Sigmoid colon (tissue), 7 donors: ENCODE measurements at places on chromosomes 5 and 9. TPM values are rescaled to one million over a fixed set of nuclear protein-coding genes. Genes with fewer than 3 reads are reported as not detected.

Gene CYLC2
- polyA plus RNA-seq, result not detected

DNA sequence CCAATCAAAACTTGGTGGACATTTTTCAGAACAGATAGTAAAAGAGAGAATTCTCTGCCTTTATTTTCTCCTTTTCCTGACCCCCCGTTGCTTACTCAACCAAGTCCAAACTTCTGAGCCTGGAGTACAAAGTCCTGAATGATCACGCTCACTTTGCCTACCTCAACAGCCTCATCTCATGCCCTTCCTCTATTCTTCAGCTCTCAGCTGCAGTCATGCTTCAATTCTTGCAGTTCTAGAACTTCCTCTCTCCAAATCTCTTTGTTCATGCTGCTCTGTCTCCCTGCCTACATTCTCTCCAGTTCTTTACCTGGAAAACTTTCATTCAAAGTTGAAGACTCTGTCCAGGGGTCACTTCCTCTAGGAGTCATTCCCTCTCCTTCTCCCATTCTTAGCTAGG, 398.5 kb upstream of the SLC24A2 start:
- H3K27me3 ChIP-seq, result no peaks in the 10 kb centered on the region
- H3K36me3 ChIP-seq, result no peaks in the 10 kb centered on the region
- no peak overlapping the region for H3K27ac ChIP-seq
- no peak overlapping the region for H3K4me3 ChIP-seq
- DNase-seq, result no peak
- no peaks in the 10 kb centered on the region for H3K4me1 ChIP-seq

Gene PCDHGA12
- polyA plus RNA-seq, result not detected

Gene ANXA6
- 22.9 TPM for polyA plus RNA-seq

GRCh38 chr9:112552229-112553056, 65.8 kb downstream of the KIAA1958 start:
- H3K4me1 ChIP-seq, result peaks cover 6% of the 10 kb centered on the region
- no peak for DNase-seq

Gene GRM6
- polyA plus RNA-seq, result not detected

DNA sequence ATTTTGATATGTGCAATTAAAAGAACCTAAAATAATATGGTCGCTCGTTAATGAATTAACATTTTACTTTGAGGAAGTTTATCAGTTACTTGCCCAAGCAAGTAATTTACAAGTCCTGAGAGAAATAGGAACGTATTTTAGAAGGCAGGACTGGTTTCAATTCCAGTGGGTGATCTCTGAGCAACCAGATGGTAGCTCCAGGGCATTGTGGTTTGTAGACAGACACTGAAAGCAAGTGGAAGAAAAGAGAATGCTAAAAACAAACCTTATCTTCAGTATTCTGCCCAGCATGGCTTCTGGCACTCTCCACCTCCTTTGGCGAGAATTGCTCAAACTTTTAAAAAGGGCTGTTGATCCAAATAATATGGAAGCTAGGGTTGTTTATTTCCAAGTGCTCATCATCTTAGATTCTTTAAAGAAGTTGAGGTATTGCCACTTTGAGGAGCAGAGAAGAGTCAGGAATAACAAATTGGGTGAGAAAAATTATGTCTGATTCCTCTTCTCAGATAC, 31.8 kb upstream of the ERAP2 start:
- H3K4me3 ChIP-seq, result no peak overlapping the region
- no peaks in the 10 kb centered on the region for H3K27me3 ChIP-seq
- no peaks in the 10 kb centered on the region for H3K4me1 ChIP-seq
- H3K27ac ChIP-seq, result no peak overlapping the region
- no peak for DNase-seq

Gene ITGA1
- 8.0 TPM for polyA plus RNA-seq

DNA sequence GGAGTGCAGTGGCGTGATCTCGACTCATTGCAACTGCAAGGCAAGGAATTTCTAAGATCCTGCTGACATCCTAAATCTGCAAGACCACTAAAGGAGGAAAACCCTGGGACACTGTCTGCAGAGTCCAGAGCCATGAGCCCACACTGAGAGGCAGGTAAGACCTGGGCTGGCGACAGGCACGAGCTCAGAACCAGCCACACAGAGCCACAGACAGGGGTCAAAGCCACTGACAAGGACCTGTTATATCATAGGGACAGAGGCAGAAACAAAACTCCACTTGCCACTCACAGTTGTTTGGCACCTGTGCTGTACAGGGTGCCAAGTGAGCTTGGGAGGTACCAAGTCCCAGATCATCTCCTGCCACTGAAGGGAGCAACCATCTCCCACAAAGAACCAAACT, 34.2 kb downstream of the IPPK start:
- no peak overlapping the region for H3K4me3 ChIP-seq
- H3K36me3 ChIP-seq, result peaks cover 7% of the 10 kb centered on the region
- H3K27me3 ChIP-seq, result no peaks in the 10 kb centered on the region
- DNase-seq, result peak; percentile 58
- H3K4me1 ChIP-seq, result no peaks in the 10 kb centered on the region

DNA sequence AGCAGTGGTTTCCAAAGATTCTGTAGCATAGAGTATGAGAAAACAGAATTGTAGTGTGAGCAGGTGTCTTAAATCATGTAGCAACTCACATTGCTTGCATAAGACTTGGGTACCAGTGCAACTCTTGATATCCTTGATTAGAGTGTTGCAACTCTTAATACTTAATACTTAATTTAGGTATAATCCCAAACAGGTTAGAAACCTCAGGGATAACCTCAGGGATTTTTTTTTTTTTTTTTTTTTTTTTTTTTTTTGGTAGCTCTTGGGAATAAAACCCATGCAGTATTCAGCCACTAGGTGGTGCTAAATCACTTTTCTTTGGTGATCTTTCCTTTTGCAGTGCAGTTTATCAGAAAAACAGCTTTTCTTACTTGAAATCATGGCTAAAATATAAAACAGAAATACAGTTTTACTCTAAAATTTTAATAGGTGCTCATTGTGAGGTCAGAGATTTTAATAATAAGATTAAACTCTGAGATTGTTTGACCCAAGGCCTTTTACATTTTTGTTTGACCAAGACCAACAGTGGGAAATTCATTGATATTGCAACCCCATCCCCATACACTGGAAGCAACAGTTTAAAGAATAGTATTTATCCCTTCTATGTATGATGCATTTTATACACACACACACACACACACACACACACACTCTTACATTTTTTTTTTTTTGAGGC, 55.3 kb downstream of the ERAP1 start:
- H3K27ac ChIP-seq, result peak overlapping the region; percentile 4
- H3K36me3 ChIP-seq, result peaks cover 95% of the 10 kb centered on the region
- peaks cover 4% of the 10 kb centered on the region for H3K4me1 ChIP-seq
- DNase-seq, result no peak
- no peaks in the 10 kb centered on the region for H3K27me3 ChIP-seq

Gene GRPEL2
- polyA plus RNA-seq, result 2.5 TPM

- no peaks in the 10 kb centered on the region for H3K27me3 ChIP-seq
- no peak overlapping the region for H3K27ac ChIP-seq
These were observed 1254.9 kb upstream of the DMAC1 start for GRCh38 chr9:9054354-9054992.

DNA sequence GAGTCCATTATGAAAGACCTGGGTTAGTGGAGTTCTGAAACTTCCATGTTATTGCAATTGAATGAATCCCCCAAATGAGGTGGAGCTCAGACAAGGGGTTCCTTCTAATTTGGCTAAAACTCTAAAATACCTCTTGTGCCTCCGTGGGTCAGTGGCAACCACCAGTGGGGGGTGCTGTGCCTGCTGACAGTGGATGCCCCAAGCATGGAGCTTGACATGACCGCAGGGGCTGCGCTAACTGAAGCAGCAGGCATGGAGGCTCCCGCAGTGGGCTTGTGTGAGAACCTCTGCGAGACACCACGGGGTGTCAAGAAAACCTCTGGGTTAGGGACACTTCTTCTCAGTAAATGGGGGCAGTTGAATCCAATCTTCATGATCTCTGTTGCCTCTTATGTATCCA, 200.5 kb downstream of the DRD1 start:
- H3K27ac ChIP-seq, result no peak overlapping the region
- no peaks in the 10 kb centered on the region for H3K36me3 ChIP-seq
- no peaks in the 10 kb centered on the region for H3K27me3 ChIP-seq
- DNase-seq, result no peak
- peaks cover 9% of the 10 kb centered on the region for H3K4me1 ChIP-seq

DNA sequence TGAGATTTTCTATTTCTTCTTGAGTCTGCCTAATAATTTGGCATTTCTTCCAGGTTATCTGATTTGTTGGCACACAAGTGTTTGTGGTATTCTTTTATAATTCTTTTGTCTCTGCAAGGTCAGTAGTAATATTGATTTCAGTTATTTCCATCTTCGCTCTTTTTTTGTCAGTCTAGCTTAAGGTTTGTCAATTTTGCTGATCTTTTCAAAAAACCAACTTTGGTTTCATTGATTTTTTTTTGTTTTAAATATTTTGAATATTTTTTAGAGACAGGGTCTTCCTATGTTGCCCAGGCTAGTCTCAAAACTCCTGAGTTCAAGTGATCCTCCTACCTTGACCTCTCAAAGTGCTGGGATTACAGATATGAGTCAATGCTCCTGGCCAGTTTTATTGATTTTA, 162.8 kb downstream of the BARX1 start:
- no peaks in the 10 kb centered on the region for H3K36me3 ChIP-seq
- H3K4me3 ChIP-seq, result no peak overlapping the region

- no peaks in the 10 kb centered on the region for H3K36me3 ChIP-seq
- DNase-seq, result no peak
- H3K4me3 ChIP-seq, result no peak overlapping the region
- H3K27me3 ChIP-seq, result no peaks in the 10 kb centered on the region
These were observed 88.0 kb upstream of the MAN2A1 start for GRCh38 chr5:109601736-109602135.

GRCh38 chr5:104431981-104432380, 869.4 kb upstream of the NUDT12 start:
- H3K27me3 ChIP-seq, result no peaks in the 10 kb centered on the region
- no peaks in the 10 kb centered on the region for H3K36me3 ChIP-seq
- H3K4me1 ChIP-seq, result no peaks in the 10 kb centered on the region

Gene CAMK4
- 0.23 TPM for polyA plus RNA-seq

Gene GRAMD2B
- 44.4 TPM for polyA plus RNA-seq

GRCh38 chr9:93513606-93514005, 60.2 kb upstream of the FAM120AOS start:
- H3K4me1 ChIP-seq, result peaks cover 13% of the 10 kb centered on the region
- no peak overlapping the region for H3K27ac ChIP-seq
- no peaks in the 10 kb centered on the region for H3K36me3 ChIP-seq
- DNase-seq, result no peak

DNA sequence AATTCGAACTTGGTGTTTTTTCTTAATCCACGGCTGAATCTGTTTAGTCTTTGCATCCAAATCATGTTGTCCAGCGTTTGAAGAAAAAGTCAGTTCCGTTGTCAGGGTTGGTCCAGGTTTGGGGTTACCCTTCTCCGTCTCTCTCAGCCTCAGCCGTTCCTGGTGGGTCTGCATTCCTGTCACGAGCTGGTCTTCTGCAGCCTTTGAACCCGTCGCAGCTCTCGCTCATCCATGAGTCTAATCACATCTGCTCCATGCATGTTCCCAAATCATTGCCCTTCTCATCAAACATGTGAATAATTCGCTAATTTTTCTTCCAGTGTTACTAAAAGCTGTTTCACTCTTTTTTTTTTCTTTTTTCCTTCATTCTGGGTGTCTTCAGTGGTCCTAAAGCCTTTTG, 39.0 kb upstream of the EXOC3 start:
- H3K4me1 ChIP-seq, result peaks cover 14% of the 10 kb centered on the region
- H3K4me3 ChIP-seq, result no peak overlapping the region
- H3K27me3 ChIP-seq, result no peaks in the 10 kb centered on the region

DNA sequence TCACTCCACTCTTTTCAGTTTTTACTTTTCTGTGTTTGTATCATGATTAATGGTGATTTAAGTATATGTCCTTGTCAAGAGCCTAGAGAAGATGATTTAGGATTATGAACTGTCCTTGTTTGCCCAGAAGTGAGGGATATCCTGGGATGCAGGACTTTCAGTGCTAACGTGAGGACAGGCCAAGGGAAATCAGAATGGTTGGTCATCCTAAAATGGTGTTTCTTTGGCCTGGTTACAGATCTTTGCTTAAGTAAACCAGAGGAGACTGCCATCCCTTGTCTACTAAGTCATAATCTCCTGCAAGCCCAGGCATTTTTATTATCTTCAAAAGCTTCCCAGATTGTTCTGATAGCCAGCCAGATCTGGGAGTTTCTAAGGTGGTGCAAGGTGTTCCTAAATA, 22.3 kb upstream of the DPYSL3 start:
- H3K27me3 ChIP-seq, result no peaks in the 10 kb centered on the region
- H3K27ac ChIP-seq, result peak overlapping the region; percentile 45
- no peak overlapping the region for H3K4me3 ChIP-seq
- DNase-seq, result no peak

DNA sequence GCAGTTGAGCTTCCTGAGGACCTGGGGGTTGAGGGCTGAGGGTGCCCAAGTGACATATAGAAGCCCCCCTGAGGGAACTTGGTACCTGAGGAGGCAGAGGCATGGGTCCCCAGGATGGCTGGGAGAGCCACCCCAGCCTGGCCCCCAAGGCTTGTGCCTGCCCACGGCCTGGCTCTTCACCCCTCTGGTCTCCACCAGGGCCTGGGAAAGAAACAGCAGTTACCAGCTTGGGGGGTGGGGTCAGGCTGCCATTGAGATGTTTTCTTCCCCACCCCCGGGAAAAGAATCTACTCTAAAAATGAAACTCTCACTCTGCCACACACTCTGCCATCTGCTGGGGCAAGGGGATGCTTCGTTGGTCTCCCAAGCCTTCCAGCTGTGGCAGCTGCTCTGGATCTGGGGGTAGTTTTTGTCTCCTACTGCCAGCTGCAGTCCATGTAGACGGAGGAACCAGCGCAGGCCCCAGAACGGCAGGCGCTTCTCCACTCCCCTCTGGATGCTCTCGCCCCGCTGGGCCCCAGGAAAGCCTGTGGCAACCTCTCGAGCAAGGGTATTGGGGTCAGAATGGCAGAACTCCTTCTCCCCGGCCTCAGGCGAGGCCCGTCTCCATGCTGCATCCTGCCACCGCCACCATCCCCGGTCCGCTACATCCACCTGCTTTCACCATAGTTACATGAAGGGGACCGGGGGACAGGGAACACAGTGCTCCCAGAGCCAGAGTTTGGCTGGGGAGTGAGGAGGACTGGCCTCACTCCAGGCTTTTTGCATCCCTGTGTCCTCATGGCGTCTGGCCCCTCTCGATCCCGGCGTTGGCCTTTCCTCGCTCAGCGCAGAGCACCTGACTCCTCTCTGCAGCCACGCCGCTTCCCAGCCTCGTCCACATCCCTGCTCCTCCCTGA, 123.5 kb downstream of the DAB2IP start:
- H3K4me3 ChIP-seq, result no peak overlapping the region
- no peak for DNase-seq
- no peaks in the 10 kb centered on the region for H3K4me1 ChIP-seq
- H3K36me3 ChIP-seq, result peaks cover 59% of the 10 kb centered on the region
- no peak overlapping the region for H3K27ac ChIP-seq

DNA sequence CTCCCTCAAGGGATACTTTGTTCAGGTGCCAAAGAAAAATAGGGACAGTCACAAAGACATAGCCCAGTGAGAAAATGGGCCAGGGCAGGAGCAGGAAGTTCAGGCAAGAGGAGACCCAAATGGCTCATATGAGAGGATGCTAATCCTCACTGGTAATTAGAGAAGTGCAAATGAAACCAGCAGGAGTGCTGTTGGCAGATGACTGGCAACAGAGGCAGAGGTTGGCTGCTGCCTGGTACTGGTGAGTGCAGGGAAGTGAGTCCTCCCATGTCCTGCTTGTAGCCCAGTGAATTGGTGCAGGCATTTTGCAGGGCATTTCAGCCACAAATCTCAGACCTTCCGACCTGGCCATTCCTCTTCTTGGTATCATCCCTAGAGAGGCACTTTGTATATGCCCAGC, 23.5 kb downstream of the ODF2 start:
- no peak overlapping the region for H3K4me3 ChIP-seq
- no peaks in the 10 kb centered on the region for H3K4me1 ChIP-seq
- H3K27me3 ChIP-seq, result no peaks in the 10 kb centered on the region
- no peak for DNase-seq
- H3K27ac ChIP-seq, result no peak overlapping the region

- no peaks in the 10 kb centered on the region for H3K27me3 ChIP-seq
- no peak for DNase-seq
- H3K4me3 ChIP-seq, result no peak overlapping the region
- no peaks in the 10 kb centered on the region for H3K36me3 ChIP-seq
- H3K27ac ChIP-seq, result no peak overlapping the region
These were observed 365.1 kb upstream of the RIOK2 start for GRCh38 chr5:97547999-97548738.
